Anterior cingulate cortex (tissue), 58 donors: ENCODE measurements at places on chromosomes 4 and X.

GRCh38 chrX:16855363-16856075, 14.6 kb downstream of the RBBP7 start:
- no peak for DNase-seq

- no peak for DNase-seq
Measured at GRCh38 chrX:15242899-15243555, 26.9 kb downstream of the ASB9 start.

DNA sequence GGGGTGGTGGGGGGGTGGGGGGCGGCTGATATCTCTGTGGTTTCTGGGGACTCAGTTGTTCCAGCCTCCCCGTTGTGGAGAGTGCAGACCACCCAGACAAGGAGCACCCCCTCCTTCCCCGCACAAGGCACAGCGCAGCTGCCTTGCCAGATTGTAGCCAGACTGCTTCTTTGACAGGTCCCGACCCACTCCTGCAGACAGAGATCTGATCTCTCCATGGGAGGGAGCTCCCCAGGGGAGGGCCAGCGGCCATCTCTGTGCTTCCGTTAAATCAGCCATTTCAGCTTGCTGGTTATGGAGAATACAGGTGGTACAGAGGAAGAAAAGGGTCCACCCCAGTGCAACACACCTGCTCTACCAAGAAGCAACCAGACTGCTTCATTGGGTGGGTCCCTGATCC, 80.8 kb downstream of the FGF16 start:
- DNase-seq = no peak

GRCh38 chr4:74369855-74370254, 4.9 kb downstream of the EREG start:
- DNase-seq = no peak

DNA sequence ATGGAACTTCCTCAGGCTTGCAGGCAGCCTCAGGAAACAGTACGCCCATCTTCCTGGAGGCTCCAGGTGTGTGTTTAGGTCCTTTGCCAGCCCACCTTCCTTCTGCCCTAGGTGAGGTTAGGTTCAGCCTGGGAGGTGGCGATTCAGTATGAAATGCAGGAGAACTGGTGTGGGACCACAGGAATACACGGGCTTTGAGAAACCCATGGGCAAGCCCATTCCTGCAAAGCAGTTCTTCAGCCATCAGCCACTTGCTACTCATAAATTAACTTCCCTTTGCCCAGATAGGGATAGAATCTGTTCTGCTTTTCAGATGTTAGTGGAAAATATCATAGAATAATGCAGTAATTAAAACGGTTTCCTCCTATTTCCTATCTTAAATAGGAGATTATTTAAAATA, 32.2 kb downstream of the TBC1D14 start:
- no peak for DNase-seq
